Amniotic epithelial cell (primary cell): ENCODE measurements at places on chromosomes 7 and 10.

- DNase-seq, result no peak
Observed at GRCh38 chr7:125316466-125316865, 386.8 kb upstream of the POT1 start.

DNA sequence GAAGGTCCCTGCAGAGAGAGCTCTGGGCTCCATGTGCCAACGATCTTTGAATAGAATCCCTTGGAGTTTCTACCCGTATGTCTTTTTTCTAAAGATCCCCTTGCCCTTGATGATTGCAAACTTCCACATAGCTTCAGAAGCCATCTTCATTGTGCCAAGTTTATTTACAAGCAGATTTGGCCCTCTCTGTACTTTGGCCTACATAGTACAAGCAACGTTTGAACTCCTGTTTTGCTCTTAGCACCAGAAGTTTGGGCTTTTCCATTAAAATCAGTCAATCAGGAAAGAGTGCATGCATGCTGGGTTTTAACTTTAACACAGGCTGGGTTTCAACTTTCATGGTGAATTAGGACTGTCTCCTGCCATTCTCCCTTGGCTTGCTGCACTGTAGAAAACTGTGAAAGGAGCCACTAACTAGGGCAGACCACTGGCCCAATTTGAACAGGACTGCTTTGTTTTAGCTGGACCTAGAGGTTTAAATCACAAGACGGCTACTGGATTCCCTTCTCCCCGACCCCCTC lies 557.6 kb upstream of the GALNT17 start:
- no peak for DNase-seq

DNA sequence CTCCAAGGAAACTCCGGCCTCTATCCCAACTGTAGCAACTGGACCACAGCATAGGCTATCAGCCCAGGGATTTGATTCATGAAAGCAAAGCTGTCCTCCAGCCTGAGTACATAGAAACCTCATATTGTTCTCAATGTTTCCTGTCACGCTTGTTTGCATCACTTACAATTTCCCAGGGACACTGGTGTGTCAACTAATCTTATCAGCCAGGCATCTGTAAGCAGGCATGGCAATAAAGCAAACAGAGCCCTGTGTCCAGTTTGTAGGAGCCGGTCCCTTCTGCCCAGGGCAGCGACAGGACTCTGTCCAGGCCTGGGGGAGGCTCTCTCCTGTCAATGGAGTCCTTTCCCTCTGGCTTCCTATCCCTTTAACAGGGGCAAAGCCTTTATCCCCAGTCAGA lies 23.0 kb upstream of the CDHR3 start:
- no peak for DNase-seq

- DNase-seq, result peak; percentile 88
Observed at GRCh38 chr7:42232275-42232674, 4.7 kb downstream of the GLI3 start.

DNA sequence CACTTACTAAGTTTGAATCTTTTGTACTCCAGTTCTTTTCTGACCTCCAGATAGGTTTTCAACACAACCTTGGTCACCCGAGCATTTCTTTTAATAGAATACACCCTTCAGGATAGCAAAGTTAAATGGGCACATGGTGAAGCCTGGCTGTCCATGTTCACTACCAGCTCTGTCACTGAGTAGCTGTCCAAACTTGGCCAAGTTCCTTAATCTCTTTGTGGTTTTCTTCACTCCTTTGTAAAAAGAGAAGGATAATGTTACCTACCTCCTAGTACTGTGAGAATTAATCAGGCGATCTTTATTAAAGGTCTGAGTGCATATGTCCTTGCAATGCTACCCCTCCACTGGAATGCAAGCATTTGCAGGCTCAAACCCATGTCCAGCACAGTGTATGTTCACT lies 128.1 kb upstream of the PTPRZ1 start:
- DNase-seq, result no peak

GRCh38 chr10:74123081-74123480 lies 27.5 kb downstream of the AP3M1 start:
- no peak for DNase-seq

DNA sequence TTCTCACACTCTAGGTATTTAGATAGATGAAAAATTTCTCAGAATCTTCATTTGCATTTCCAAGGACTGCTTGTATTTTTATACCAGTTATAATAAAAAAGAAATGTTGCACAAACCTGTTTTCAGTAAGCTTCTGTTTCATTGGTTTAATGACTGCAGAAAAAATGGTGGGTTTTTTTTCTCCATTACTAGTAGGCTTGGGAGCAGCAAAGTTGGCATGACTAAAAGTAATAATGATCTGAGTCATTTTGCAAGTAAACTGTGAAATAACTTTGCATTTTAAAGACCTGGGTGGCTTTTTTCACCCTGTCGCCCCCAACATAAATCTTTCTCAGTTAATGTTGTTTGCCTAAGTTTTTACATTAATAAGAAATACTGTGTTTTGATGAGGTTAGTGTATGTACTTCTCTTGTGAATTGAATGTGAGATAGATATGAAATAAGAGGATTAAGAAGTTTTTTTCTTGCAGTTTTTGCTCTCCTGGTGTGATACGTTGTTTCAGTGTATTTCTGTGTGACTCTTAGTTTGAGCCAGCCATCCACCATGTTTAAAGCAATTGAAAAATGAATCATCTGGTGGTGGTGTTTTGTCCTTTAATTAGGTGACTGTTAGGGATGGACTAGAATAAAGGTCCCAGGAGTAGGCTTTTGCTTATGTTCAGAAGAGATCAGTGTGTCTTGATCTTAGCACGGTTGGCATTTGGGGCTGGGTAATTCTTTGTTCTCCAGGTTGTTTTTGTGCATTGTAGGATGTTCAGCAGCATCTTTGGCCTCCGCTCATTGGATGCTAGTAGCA lies 1.8 kb downstream of the GNAI1 start:
- DNase-seq, result peak; percentile 65

GRCh38 chr7:48703466-48703865 lies 220.9 kb upstream of the CDC14C start:
- DNase-seq, result no peak

DNA sequence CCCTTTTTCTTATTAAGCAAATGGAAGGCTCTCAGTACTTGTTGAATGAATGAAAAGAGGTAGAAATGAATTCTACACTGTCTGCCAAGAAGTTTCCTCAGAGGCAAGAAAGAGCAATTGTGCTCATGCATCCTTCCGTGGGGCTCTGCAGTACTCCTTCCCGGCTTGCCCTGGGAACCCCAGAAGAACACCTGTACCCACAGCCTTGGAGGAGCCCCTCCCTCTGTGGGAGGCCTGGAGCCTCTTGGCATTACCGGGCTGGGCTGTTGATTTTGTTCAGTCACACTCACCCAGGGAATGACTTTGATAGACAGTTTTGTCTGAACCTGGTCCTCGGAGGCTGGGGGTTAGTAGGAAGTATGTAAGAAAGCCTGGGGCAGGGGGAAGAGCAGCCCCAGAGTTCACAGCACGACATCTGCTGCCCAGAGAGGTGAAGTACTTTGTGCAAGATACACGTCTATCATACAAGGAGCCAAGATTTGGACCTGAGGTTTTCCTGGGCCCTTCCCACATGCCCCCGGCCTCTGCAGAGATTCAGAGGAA lies 134.8 kb upstream of the GDF10 start:
- DNase-seq, result peak; percentile 11

GRCh38 chr7:131674131-131674530 lies 117.7 kb upstream of the PODXL start:
- no peak for DNase-seq

GRCh38 chr10:71282323-71282680 lies 36.8 kb upstream of the SLC29A3 start:
- DNase-seq, result no peak

- peak; percentile 61 for DNase-seq
Observed at GRCh38 chr7:26201247-26202018, at the start of gene CBX3. Gene CBX3 (plus strand): TSS chr7:26201745. CDS start chr7:26202999, 1,254 bp downstream.

DNA sequence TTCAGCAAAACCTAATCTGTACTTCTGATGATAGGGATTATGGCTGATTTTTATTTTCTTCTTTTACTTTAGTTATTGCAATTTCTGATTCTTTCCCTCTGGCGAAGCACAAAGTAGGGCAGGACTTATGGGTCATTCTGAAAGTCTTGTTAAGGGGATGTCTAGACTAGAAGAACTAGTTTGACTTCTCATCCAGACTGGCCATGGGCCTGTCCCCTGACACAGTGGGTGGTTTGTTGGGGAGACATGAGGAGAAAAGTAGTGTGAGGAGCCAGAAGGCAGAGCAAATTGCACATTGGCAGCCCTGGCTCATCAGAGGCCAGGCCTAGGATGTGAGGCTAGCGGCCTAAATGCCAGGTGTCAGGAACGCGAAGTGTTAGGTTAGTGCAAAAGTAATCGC lies 152.8 kb downstream of the RTKN2 start:
- DNase-seq, result no peak

GRCh38 chr7:417973-418601 lies 101.6 kb downstream of the PDGFA start:
- DNase-seq, result no peak

GRCh38 chr7:41445432-41445831 lies 257.5 kb downstream of the INHBA start:
- DNase-seq, result no peak

DNA sequence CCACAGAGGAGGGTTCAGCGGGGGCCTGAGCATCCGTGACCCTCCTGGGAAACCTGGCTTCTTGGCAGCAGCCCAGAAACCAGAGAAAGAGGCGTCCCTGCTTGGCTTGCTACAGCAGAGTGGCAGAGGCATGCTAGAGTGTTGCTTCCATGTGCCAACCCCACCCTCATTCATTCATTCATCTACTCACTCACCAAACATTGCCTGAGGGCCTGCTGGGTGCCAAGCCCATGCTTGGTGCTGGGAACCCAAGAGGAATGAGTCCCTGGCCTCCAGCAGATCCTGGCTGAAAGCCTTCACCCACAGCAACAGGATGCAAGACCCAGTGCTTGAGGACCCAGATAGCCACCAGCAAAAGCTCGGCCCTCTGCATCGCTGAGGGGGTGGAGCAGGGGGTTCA lies 129.0 kb downstream of the CDH23 start:
- no peak for DNase-seq

GRCh38 chr10:95626500-95626899 lies 30.0 kb downstream of the ALDH18A1 start:
- no peak for DNase-seq
